ENCODE measurements at places on chromosomes 3 and 15. TPM values are rescaled to one million over a fixed set of nuclear protein-coding genes. Genes with fewer than 3 reads are reported as not detected.

Gene POLQ
- 0.28 TPM for total RNA-seq

Gene PDZRN3
- total RNA-seq, result not detected

Gene PLIN1
- total RNA-seq, result not detected

Gene SCAANT1
- total RNA-seq, result not detected

Gene CADM2
- total RNA-seq, result 0.33 TPM

Gene IQCF5
- not detected for total RNA-seq

Gene HDC
- total RNA-seq, result not detected

Gene CAPN3
- 9.0 TPM for total RNA-seq

Gene CPA3
- total RNA-seq, result not detected

Gene GATM
- 0.87 TPM for total RNA-seq

Gene HYAL1
- 0.30 TPM for total RNA-seq

Gene GOLGA8R
- 2.5 TPM for total RNA-seq

Gene PDCD7
- 21.7 TPM for total RNA-seq

Gene ARHGEF26
- 0.08 TPM for total RNA-seq

Gene CCR2
- total RNA-seq, result 0.67 TPM

Gene DPPA2
- not detected for total RNA-seq

Gene ECE2
- total RNA-seq, result not detected

Gene RPL15
- 2,470 TPM for total RNA-seq

Gene ACP3
- total RNA-seq, result not detected

Gene NANOGP8
- not detected for total RNA-seq

Measured in CD8-positive, alpha-beta T cell (primary cell).